ENCODE measurements at places on chromosomes 2 and 18. TPM values are rescaled to one million over a fixed set of nuclear protein-coding genes. Genes with fewer than 3 reads are reported as not detected.

GRCh38 chr18:75739682-75740081 lies 312.2 kb upstream of the SMIM21 start:
- no peak overlapping the region for H3K27ac ChIP-seq
- H3K4me1 ChIP-seq: no peaks in the 10 kb centered on the region
- H3K27me3 ChIP-seq: no peaks in the 10 kb centered on the region

- no peaks in the 10 kb centered on the region for H3K36me3 ChIP-seq
- peaks cover 10% of the 10 kb centered on the region for H3K4me1 ChIP-seq
- no peak overlapping the region for H3K27ac ChIP-seq
- H3K4me3 ChIP-seq: no peak overlapping the region
- peak; percentile 53 for DNase-seq
Measured at GRCh38 chr2:137888845-137889244, 75.4 kb upstream of the HNMT start.

DNA sequence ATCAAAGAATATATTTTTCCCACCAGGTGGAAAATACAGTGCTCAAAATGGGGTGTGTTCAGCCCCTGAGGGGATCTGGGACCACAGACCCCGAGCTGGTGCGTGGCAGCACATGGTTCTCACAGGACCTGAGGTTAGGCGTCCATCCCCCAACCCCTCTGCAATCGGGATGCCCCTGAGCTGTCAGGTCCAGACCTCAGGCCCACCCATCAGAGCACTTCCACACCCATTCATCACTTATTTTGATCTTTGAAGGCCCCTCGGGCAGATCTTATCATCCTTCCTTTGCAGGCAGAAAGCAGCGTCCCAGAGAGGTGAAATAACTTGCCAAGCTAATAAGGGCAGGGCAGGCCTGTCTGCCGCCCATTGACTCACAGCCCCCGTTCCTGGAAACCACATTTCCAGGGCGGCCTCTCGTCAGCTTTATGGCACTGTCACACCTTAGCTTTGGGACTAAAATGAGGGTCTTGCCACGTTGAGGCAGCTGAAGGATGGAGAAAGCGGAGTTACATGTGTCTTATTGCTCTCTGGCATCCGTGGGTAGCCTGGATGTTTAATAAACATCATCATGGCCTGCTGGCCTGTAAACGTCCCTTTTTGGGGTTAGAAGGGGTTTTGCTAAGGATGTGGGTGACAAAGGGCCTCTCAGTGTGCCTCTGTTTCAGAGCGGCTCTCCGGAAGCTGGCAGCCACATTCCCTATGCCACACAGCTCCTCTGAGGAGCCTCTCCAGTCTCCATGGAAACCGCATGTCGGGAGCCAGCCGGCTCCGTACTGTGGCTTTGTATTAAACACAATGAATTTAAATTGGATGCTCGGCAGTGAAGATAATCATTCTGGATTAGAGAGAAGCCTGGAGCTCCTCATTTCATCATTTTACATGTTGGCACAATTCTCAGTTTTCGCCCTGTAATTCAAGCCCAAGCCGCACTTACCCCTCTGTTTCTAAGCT lies 58.3 kb upstream of the MAPRE3 start:
- no peak for DNase-seq
- no peak overlapping the region for H3K4me3 ChIP-seq
- no peak overlapping the region for H3K27ac ChIP-seq
- H3K27me3 ChIP-seq: peaks cover 10% of the 10 kb centered on the region

- peak; percentile 13 for DNase-seq
- H3K27ac ChIP-seq: no peak overlapping the region
- no peak overlapping the region for H3K4me3 ChIP-seq
- no peaks in the 10 kb centered on the region for H3K27me3 ChIP-seq
- no peaks in the 10 kb centered on the region for H3K4me1 ChIP-seq
Measured at GRCh38 chr2:133945089-133945488, 308.8 kb upstream of the MGAT5 start.

GRCh38 chr2:194556629-194557028 lies 1100.4 kb upstream of the SLC39A10 start:
- no peaks in the 10 kb centered on the region for H3K27me3 ChIP-seq
- H3K36me3 ChIP-seq: no peaks in the 10 kb centered on the region
- no peak overlapping the region for H3K4me3 ChIP-seq
- DNase-seq: no peak
- no peaks in the 10 kb centered on the region for H3K4me1 ChIP-seq
- no peak overlapping the region for H3K27ac ChIP-seq

GRCh38 chr2:29272311-29272710 lies 157.1 kb downstream of the CLIP4 start:
- DNase-seq: no peak
- H3K27ac ChIP-seq: no peak overlapping the region
- no peaks in the 10 kb centered on the region for H3K36me3 ChIP-seq
- peaks cover 2% of the 10 kb centered on the region for H3K27me3 ChIP-seq

- H3K4me3 ChIP-seq: no peak overlapping the region
- H3K4me1 ChIP-seq: no peaks in the 10 kb centered on the region
- no peaks in the 10 kb centered on the region for H3K36me3 ChIP-seq
- no peak for DNase-seq
Measured at GRCh38 chr2:196105951-196106350, 37.3 kb upstream of the DNAH7 start.

Gene CYP1B1
- 53.3 TPM for total RNA-seq

Gene KCNG2
- total RNA-seq: not detected

Gene IL1F10
- not detected for total RNA-seq

Gene FAM228A
- not detected for total RNA-seq

Gene RBM44
- 0.23 TPM for total RNA-seq

Gene DOK1
- 4.6 TPM for total RNA-seq
